Neural progenitor cell (in vitro differentiated cells): ENCODE measurements at places on chromosomes 1 and 21. TPM values are rescaled to one million over a fixed set of nuclear protein-coding genes. Genes with fewer than 3 reads are reported as not detected.

Gene ATXN7L2
- total RNA-seq = 6.5 and 8.5 TPM in 2 replicates

Gene LCE3D
- not detected in 2 replicates for total RNA-seq

Gene C1orf52
- total RNA-seq = 33.2 and 55.8 TPM in 2 replicates

Gene TMEM59
- 125 and 139 TPM in 2 replicates for total RNA-seq

DNA sequence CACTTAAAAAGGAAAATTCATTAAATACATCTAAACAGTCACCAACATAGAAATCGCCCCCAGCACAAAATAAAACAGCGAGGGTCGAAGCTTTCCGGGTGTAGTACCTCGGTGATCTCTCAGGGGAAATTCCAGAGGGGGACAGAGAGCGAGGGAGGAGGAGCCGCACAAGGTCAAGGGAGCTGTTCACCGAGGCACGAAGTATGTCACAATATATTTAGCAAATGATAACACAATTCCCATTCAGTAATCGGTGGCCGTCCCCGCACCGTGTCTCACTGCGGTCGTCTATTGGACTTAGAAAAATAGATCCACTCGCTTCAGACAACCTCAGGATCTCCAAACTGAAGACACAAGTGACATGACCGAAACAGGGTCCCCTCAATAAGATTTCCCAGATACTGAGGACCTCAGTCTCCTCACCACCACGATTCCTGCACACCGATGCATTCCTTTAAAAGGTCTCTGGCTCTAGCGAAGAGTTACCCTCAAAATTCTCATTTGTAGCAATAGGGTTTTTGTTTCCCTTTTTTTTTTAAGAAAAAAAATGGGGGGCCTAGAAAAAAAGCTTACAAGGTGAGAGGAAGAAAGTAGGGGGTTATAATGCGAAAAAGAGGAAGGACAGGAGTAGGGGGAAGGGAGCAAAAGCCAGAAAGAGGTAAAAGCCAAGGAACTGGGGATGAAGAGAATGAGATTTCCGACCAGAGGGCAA lies 1.1 kb downstream of the LPGAT1 start:
- peak; percentile 31 for DNase-seq

- DNase-seq = peak; percentile 29
Observed at GRCh38 chr1:195251900-195252299, 1356.3 kb downstream of the KCNT2 start.

- DNase-seq = no peak
Observed at GRCh38 chr1:8111560-8111959, 85.5 kb upstream of the ERRFI1 start.

DNA sequence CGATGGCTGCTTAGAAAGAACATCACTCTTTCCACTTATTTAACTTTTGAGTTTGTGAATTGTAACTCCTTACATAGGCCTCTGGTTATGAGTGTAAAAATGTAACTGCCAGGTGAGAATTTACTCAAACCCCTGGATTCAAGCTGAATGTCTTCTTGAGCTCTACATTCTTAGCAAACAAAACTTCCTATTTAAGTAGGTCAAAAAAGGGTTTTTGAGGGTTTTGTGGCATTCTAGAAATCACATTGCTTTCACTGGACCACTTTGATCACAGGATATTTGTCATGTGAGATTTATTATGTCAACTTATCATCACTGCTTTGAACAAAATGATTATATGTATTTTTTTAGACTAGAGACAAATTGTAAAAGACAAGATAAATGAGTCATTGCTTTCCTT lies 5.7 kb downstream of the IL23R start:
- no peak for DNase-seq

DNA sequence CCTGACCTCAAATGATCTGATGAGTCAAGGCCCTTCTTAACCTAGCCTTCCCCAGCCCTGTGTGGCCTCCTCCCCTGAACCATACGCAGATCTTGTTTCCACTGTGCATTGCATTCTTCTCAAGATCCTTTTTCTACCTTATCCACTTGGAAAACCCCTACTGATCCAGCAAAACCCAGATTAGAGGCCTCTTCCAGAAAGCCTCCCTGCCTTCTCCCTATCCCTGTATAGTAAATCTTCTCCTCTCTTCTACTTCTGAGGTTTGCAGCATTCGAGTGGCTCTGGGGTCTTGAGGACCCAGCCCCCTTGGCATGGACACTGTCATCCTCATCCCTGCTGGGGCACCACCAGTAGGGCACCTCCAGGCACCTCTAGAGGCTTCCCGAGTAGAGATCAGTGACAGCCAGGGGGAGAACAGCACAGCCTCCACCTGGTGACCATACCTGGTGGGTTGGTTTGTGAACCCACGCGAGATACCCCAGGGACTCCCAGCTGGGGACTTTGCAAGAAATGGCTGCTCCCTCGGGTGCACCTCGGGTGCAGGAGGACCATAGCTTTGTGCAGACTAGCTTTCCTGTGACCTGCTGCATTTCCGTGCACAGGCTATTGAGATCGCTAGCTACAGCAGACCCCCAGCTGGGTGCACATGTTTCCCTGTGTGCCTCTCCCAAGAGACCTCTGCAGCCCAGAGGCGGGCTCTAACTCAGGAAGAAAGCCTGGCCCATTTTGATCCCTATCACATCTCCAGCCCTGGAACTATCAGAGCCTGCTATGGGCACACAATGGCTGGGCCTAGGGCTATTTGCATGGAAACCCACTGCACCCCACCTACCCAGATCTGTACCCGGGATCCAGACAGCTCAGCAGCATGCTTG lies 34.2 kb downstream of the MATN1 start:
- DNase-seq = peak; percentile 44

DNA sequence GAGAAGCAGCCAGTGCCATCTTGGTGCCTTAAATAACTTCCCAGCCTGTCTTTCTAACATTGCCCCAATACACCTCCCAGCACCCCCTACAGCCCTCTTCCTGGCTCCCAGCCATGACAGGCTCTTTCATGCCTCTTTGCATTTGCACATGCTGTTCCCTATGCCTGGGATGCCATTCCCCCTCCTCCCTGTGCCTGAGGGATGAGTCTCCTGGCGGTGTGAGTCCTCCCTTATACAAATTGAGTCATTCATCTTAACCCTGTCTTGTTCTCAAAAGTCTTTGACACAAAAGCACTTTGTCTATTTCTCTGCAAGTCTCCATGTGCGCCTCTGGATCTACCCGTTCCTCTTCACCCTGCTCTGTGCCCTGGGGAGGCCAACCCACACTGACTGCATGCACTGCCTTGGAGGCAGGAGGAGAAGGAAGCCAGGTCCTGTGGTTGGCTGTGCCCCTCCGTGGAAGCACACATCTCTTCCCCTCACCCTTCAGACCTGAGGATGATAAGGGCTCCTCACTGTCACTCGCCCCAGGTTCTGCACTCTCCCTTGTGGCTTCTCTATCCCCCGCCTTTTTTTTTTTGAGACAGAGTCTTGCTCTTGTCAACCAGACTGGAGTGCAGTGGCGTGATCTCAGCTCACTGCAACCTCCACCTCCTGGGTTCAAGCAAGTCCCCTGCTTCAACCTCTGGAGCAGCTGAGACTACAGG lies 25.1 kb downstream of the CDCP2 start:
- DNase-seq = no peak

DNA sequence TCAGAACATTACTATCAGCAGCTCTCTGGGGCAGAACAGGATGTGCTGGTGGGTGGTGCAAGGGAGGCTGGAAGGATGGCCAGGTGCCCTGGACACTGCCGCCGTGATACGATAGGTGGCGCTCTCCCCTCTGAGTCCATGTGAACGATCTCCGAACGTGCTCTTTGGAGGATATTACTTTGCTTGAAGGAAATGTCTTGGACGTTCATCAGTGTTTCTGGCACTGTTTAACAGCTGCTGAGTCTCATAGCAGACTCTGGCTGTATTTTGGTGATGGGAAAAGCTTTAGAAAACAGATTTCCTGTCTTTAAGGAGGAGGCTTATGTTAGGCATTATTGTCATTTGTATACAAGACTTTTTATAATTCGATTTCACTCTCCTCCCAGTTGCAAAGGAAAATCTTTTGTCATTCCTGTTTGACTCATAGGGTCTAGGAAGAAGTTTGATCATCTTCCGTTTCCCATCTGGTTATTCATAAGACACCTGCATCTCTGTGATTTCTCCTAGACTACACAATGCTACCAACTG lies 386.2 kb upstream of the ADGRL2 start:
- peak; percentile 78 for DNase-seq

GRCh38 chr1:95384567-95384966 lies 150.6 kb downstream of the RWDD3 start:
- peak; percentile 79 for DNase-seq

- DNase-seq = no peak
Observed at GRCh38 chr21:25855576-25855975, 120.8 kb downstream of the GABPA start.

- no peak for DNase-seq
Observed at GRCh38 chr1:190663962-190664361, 186.3 kb upstream of the BRINP3 start.

GRCh38 chr1:157269656-157270375 lies 131.6 kb upstream of the ETV3 start:
- DNase-seq = no peak

DNA sequence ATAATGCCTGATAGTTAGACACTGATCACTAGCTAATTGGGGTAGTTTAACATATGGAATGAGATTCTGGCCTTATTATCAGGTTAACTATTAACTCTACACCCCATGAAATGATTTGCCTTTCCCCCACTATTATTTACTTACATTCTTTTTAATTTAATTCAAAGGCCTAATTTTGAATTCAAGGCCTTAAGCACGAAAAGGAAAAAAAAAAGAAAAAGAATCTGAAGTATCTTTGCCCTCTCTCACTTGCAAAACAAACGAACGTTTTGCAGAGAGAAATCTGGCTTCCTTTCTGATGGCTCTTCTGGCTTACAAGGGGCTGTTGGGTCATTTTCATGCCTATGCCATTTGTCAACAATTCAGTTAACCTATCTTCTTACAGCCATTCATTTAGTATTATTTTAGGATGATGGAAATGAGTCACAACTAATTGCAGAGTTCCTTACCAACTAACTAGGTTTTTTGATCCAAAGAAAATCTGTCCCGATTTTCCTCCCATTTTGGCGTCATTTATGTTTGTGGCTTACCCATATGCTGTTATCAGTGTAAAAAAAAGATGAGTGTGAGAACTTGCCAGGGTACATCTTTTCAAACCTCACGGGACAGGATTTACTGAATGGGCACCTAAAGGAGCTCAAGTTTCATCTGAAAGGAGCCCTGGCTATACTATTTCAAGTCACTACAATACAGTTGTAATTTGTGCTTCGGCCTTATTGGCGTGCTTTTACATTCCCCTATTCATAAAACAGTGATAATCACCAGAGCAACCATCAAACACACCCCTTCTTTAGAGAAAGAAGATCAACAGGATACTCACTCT lies 1.9 kb upstream of the ERRFI1 start:
- no peak for DNase-seq
